ENCODE measurements at places on chromosomes 5 and 9.

DNA sequence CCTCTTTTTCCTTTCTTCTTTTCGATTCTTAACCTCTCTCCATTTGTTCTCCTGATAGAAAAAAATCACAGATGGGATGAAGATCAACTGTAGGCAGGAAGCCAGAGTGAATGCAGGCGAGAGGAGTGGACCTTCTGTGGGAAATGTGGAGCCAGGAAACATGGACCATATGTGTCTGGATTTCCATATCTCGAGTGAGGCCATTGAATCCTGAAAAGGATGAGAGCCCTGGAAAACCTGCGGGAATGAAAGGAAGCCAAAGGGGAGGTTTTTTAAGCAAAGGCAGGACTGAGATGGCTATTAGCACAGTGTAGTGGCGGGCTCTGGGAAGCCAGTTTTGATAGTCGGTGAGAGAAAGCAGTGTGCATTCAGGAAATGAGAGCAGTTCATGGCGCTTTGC lies 139.5 kb upstream of the C9orf72 start:
- DNase-seq = no peak

GRCh38 chr5:137205231-137206027 lies 293.7 kb downstream of the SPOCK1 start:
- no peak for DNase-seq

GRCh38 chr9:18976709-18977531 lies 56.1 kb downstream of the SAXO1 start:
- no peak for DNase-seq

DNA sequence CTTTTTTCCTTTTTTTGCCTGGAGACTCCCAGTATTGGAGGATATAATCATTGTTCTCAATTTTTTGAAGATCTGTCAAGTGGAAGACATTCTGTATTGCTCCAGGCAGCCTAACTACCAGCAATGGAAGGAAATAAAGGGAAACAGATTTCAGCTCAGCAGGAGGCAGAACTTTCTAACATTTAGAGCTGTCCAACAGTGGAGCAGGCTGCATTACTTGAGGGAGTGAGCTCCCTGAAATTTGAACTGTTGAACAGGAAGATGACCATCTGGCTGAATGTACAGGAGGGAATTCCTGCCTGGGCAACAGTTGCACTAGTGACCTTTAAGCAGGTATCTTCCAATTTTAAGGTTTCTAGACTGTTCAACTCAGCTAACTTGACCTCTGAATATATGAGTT lies 1.1 kb upstream of the GAPVD1 start:
- no peak for DNase-seq

DNA sequence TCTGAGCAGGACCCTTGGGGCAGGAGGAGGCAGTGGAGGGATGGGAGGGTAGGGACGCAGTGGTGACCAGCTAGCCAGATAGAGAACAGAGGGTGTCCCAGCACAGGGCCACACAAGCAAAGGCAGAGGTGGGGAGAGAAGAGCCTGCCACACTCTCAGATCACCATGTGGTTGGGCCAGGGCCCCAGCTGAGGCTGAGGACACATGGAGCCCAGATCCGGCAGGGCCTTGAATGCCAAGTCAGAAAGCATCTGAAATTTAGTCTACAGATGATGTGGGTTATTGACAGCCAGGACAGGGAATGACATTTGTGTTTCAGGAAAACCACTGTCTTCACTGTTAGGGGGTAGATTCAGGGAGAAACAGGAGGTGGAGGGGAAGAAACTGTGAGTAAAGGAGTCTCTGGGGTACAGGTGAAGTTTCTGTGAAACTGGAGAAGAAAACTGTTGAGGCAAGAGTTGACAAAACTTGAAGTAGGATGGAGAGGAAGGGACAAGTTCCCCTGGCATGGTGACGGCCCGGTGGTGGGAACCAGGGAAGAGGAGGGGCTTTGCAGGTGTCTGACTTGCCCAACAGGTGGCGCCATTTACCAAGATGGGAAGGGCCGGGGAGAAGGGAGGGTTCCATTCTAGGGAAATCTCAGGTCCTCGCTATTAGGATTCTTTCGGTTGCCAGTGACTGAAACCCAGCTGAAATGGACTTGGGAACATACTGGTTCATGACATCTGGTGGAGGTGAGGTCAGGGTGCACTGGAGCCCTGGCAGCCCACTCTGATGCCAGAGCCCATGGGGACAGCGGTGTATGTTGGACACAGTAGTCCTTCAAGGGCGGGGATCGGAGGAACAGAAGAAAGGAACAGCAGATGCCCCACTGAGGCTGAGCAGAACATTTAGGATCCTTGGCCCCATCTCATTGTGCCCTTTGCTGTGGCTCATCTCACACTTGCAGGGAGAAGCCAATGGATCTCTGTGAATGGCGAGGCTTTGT lies 100.1 kb downstream of the KCNIP1 start:
- DNase-seq = no peak

DNA sequence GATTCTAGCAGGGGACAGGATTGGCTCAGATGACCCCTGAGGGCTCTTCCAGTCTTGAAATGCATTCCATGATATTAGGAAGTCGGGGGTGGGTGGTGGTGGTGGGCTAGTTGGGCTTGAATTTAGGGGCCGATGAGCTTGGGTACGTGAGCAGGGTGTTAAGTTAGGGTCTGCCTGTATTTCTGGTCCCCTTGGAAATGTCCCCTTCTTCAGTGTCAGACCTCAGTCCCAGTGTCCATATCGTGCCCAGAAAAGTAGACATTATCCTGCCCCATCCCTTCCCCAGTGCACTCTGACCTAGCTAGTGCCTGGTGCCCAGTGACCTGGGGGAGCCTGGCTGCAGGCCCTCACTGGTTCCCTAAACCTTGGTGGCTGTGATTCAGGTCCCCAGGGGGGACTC lies 2.9 kb upstream of the MYOZ3 start:
- DNase-seq = no peak

DNA sequence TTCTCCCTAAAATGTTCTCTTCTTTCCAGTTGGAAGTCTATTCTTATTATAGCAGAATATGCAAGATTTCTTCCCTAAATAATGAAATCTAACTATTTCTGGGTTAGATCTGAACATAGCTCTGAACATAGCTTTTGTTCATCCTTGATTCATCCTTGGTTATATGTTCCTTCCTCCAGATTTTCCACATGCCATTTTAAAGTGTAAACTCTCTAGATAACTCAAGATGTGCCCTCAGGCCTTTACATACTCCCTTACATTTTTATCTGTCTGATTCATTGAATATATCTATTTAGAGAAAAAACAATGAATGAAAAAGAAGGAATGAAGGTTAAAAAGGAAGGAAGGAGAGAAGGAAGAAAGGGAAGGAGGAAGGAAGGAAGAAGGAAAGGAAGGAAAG lies 100.9 kb downstream of the FBXO38 start:
- no peak for DNase-seq

GRCh38 chr9:97766092-97766491 lies 69.0 kb upstream of the XPA start:
- DNase-seq = no peak

GRCh38 chr5:56698463-56699381 lies 116.6 kb upstream of the MAP3K1 start:
- no peak for DNase-seq

GRCh38 chr9:96519787-96520186 lies 69.8 kb downstream of the HABP4 start:
- DNase-seq = no peak

DNA sequence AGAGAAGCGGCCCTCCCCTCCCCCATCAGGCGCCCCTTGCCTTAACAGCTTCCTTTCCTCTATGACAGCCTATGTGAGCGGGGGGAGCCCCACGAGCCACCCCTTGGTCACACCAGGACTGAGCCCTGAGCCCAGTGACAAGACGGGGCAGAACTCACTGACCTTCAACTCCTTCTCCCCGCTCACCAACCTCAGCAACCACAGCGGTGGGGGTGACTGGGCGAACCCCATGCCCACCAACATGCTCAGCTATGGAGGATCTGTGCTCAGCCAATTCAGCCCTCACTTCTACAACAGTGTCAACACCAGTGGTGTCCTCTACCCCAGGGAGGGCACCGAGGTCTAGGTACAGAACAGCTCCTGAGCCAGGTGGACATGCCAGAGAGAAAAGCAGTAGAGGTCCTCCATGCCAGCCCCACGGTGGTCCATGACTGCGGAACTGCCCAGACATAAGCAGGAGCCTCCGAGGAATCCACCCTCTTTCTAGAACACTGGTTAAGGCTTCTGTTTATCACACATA lies 2.6 kb downstream of the FOXI1 start:
- no peak for DNase-seq

DNA sequence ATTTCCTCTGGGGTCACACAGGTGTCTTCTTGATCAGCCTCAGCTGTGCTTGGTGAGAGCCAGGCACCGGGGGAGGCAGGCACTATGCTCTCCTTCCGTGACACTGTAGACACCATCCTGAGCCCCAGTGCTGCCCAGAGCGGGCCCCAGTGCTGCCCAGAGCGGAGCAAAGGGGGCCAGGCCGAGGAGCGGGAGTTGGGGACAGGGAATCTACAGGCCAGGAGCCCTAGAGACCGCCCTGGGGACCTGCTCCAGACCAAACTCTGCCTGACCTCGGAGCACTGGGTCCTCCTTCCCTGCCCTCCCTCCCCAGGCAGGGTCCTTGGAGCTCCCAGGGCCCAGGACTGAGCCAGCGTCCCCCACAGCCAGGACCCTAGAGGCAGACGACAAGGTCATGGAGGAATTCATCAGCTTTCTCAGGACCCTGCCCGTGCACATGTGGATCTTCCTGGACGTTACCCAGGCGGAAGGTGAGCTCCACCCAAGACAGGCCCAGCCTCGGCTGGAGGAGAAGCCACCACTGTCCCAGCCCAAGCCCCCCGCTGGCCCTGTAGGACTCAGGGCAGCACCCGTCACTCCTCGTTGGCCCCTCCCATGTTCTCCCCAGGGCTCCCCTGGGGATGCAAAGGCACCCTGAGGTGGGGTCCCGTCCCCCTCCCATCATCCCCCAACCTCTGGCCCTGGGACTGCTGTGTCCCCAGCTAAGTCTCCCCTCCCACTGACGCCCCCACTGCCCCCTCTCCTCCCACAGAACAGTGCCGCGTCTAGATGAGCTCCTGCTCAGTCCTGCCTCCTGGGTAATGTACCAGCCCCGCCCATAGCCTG lies 30.2 kb downstream of the PAEP start:
- DNase-seq = no peak

DNA sequence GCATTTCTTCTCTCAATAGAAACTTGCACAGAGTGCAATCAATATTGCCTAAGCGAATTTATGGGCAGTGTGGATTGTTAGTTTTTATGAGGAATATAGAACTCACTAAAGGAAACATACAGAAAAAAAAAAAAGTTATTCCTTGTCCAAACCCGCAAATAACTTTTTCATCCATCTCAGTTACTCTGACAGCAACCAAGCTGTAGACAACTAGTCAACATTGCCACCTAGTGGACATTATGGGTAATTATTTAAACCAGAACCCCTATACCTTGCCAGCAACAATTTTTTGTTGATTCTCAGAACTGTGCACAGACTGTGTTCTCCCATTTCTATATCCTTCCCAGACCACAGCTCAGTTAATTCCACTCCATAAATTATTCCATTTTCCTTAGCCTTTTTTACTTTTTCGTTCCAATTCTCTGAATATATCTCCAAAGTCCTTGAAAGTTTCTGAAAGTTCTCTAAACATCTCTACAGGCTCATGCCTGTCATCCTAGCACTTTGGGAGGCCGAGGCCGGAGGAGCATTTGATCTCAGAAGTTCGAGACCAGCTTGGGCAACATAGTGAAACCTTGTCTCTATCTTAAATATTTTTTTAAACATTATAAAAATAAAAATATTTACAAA lies 2.6 kb upstream of the AFAP1L1 start:
- no peak for DNase-seq

DNA sequence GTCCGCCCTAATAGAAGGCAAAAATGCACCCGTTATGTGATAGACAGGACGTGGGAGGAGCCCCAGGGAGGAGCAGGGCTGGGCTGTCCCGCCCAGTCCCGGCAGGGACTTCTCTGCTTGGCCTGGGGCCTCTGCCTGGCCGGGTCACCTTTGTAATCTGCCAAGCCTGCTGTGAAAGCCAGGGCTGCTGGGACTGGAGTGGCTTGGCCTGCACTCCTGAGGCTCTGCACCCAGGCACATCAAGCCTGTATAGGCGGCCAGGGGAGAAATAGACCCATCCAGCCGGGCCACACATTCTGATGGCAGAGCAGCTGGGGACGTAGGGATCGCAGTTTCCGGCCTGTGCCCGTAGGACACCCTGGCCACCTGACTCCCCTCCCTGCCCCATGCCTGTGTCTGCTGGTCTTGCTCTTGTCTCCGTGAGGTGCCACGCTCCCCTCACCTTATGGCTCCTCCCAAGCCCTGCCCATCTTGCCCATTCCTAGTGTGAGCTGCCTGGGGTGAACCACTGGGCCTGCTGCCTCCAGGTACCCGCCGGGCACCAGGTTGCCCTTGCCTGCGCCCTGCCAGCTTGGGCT lies 28.1 kb downstream of the DYNC2I2 start:
- no peak for DNase-seq

DNA sequence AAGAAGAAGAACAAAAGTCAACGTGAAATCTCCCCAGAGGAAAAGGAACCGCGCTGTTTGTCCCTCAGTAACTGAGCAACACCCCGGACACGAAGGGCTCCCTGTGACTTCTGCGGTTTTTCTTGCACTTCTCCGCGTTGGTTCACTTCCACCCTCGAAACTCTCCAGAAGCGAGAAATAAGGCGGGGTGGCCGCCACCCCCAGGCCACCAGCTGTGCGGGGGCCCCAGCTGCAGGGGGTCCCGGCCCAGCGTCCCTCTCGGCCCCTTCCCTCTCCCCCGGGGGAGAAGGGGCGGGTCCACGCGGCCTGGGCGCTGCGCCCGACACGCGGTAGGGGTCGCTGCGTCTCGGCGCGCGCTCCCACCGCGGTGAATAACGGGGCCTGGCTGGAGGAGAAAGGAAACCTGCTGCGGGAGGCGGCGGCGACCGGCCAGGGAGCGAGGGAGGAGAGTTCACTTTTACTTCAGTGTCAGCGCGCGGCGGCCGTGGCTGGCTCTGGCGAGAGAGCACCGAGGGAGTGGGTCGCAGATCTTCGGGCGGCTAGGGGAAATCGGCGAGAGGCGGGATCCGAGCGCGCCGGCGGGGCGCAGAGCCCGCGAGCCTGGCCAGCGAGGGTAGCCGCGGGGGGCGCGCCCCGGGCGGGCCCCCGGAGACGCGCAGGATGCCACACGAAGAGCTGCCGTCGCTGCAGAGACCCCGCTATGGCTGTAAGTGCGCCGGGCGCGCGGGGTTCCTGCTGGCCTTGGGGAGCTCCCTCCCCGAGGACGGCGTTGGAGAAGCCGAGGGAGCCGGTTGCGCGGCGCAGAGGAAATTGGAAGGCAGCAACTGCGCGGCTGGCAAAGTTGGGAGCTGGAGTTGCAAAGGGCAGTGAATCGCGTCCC lies at the start of gene IQGAP2:
Gene IQGAP2 (plus strand): TSS at position 400 of the 880 bp plus-strand sequence. CDS start 261 bp downstream, at position 661.
- peak; percentile 68 for DNase-seq

GRCh38 chr5:96173366-96173765 lies 211.7 kb upstream of the ELL2 start:
- DNase-seq = no peak

DNA sequence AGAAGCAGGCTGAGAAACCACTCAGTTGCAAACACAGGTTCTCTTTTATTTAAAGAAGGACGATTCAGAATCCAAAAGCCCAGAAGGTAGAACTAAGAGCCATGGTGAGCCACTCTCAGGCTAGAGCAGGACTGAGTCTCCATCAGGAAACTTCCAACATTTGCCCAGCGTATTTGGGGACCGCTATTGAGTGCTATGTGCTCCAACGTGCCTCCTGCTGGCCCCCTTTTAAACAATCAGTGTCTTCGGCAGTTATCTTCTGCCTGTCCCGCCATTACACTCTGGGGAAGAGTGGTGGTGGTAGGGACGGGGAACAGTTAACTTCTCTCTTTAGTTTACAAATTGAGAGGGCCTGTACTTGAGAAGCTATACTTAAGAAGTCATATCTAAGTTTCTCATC lies 78.1 kb downstream of the DENND1A start:
- no peak for DNase-seq

All from activated CD4-positive, alpha-beta T cell treated with anti-CD3 and anti-CD28 coated beads, Interleukin-2, amount 50 U/mL, for 24 hours (primary cell).